ENCODE measurements at places on chromosomes 2 and 18. TPM values are rescaled to one million over a fixed set of nuclear protein-coding genes. Genes with fewer than 3 reads are reported as not detected.

The UGT1A3 gene
- total RNA-seq = not detected

The ZAP70 gene
- not detected for total RNA-seq

The STAT1 gene
- total RNA-seq = 97.4 TPM

The MARCHF4 gene
- total RNA-seq = 2.1 TPM

The KRTCAP3 gene
- 0.13 TPM for total RNA-seq

The DIPK1C gene
- not detected for total RNA-seq

The ABCA12 gene
- under 0.01 TPM for total RNA-seq

The GCKR gene
- total RNA-seq = 22.0 TPM

The TUBA3E gene
- total RNA-seq = not detected

The SPP2 gene
- total RNA-seq = not detected

The ALK gene
- total RNA-seq = not detected

The MYOM1 gene
- total RNA-seq = 1.9 TPM

The CAPN14 gene
- total RNA-seq = 0.12 TPM

The SLC4A1AP gene
- 32.5 TPM for total RNA-seq

The SERPINB13 gene
- total RNA-seq = not detected

The AUP1 gene
- total RNA-seq = 68.1 TPM

The EPB41L5 gene
- 3.4 TPM for total RNA-seq

Data from aortic smooth muscle cell (primary cell).